ENCODE measurements at places on chromosomes 7 and 10.

DNA sequence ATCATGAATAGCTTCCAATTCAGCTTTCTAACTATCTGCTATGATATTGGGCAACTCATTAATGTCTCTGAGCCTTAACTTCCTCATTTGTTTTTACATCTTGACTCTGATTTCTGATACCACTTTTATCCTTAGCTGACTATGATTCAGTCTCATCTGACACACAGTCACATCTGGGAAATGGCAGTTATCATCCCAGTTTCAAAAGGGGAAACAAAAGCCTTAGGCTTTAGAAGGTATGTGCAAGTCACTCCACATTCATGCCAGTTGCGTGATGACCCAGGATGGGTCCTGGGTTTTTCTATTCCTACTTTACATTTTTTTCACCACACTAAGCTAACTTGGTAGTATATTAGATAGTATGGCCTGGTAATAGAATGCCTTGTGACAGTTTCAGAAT is 12.7 kb downstream of the SCIN start:
- no peak for DNase-seq

DNA sequence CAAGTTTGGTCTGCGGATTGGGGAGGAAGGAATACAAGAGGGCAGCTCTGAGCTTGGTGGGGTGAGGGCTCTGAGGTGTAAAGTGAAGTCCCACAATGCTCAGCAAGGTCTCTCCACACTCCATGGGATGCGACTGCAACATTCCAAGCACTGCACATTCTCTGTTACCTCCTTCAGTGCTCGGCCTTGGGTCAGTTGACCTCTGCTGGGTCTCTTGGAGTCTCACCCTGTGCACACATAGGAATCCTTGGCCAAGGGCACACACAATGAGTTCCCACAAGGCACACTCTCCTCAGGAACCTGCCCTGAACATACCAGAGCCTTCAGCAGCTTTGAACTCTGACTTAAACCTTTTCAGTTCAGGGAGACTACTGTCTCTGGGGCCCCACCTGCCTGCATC is 2.4 kb upstream of the WDFY4 start:
- no peak for DNase-seq

DNA sequence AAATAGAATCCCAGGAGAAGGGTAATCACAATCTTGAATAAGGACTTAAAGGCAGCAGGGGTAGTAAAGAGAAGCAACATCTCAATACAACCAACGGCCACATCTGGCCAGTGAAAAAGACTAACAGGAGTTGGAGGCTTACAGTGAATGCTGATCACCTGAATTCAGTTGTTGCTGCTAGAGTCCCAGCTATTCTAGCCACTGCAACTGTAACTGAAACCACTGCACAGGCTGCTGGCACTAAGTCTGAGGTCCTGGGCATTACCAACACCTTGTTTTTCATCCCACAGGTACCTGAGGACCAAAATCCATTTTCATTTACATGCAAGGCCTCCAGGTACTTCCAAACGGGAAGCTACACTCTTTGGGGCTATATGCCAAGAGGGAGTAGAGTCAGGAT is 44.4 kb downstream of the TPK1 start:
- DNase-seq, result no peak

- DNase-seq, result no peak
These were observed 231.8 kb downstream of the KCNMA1 start for GRCh38 chr10:77405771-77406241.

DNA sequence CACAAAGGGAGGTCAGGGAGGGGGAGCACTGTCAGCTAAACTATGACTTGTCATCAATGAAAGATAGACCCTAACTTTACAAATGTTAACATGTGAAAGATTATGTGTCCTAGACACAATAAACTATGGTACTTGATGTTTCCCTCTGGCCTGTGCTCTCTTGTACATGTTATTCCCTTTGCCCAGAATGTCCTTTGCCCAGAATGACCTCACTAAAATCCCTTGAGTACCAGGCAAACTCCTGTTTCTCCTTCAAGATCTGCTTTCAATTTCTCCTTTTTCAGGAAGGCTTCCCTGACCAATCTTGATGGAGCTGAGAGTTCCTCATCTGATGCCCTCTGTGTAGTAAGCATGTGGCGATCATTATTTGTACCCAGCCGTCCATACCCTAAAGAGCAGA is 143.1 kb downstream of the ZNF365 start:
- no peak for DNase-seq

GRCh38 chr10:75852851-75853484 is 421.5 kb downstream of the LRMDA start:
- no peak for DNase-seq

GRCh38 chr10:76451911-76452310 is 1020.5 kb downstream of the LRMDA start:
- DNase-seq, result no peak

DNA sequence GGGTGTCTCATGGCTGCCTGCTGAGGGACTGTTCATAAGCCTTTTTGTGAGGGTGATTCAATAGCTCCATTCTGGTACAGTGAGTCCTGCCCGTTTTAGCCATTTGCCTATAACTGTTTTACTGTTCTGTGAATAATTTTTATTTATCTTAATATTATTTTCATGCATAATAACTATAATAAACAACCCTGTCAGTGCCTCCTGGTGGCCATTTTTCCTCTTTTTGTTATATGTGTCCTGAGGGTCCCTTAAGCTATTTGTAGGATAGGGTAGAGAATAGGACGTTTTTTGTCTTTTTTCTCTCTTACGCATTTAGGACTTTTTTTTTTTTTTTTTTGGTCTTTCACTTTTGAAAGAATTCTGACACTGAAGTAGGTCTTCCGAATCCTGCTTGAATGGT is 2.9 kb downstream of the C1QL3 start:
- DNase-seq, result no peak

- DNase-seq, result no peak
These were observed 101.3 kb downstream of the KAT6B start for GRCh38 chr10:74927701-74928100.
